ENCODE measurements at places on chromosomes 1 and 21. TPM values are rescaled to one million over a fixed set of nuclear protein-coding genes. Genes with fewer than 3 reads are reported as not detected.

ADGRL2 gene
- 58.9 TPM for total RNA-seq

SPOCD1 gene
- 23.0 TPM for total RNA-seq

TSSK3 gene
- total RNA-seq, result 3.9 TPM

XCL2 gene
- not detected for total RNA-seq

MX2 gene
- 20.4 TPM for total RNA-seq
